CD4-positive, alpha-beta T cell treated with Interleukin-4 for 4 hours (primary cell): ENCODE measurements at places on chromosomes 7 and 10.

DNA sequence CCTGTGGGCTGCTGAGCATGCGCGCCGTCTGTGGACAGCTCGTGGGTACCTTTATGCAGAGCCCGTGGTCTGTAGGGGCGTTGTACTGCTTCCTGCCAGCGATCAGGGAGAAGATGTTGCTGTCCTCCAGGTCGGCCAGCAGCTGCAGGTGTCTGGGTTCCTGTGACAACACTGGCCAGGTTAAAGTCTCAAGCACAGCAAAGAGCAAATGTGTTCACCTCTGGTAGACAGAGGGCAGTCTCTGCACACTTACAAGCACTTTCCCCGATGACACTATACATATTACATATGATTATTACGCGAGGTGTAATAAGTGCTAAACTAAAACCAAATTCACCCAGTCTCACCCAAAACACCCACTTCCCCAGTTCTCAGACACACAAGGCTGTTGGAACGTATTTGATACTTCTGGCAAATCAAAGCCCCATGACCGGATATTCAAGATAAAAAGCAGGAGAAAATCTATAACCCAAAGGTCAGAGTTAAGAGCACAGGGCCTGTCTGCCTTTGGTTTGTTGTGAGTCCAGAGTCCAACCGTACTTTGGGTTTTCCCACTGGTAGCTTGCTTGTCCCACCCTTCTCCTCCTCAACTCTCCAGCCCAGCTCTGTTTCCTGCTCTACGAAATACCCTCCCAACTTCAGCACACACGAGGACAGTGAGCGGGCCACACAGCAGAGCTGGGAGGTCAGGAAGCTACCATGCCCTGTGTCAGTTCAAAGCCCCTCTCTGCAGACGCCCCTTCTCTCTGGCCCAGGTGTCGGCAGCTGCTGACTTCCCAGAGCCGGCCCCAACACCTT is 49.7 kb upstream of the DDC start:
- peak; percentile 24 for DNase-seq

DNA sequence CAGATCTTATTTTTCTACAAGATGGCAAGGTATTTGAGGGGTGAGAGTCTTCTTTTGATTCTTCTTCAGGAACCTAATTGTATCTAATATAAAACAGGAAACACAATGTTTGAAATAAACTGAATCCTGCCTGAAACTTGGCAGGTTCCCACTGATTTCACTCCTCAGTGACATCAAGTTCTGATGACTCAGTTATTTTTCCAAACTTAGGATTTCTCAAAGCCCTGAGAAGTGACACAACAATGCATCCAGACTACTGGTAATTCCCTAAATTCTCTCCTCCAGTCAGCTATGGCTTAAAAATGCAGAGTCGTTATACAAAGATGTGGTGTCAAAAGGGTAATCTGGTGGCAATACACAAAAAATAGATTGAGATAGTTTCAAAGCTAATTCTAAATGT is 80.9 kb downstream of the ABLIM1 start:
- DNase-seq, result no peak

DNA sequence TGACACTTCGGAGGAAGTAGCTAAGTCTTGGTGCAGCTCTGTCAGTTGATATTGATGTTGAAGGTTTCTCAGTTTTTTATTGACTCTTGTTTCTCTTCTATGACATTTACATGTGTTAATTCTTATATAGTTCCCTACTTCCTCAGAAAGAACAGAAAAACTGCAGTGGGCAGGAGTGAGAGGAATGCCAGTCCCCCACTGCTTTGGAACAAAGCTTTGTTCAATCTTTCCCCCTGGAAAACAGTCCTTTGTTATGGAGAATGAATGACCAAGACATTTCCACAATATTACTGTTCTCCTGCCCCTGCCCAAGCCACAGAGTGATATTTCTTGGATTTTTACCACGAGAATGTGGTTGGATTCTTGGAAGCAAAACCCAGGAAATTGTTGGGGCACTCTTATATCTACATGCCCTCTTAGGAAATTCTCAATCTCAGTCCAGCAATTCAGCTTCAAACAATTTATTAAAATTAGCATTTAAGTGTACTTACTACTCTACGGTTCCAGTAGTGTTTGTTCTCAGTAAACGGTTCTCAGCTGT is 258.0 kb upstream of the KCND2 start:
- DNase-seq, result no peak

DNA sequence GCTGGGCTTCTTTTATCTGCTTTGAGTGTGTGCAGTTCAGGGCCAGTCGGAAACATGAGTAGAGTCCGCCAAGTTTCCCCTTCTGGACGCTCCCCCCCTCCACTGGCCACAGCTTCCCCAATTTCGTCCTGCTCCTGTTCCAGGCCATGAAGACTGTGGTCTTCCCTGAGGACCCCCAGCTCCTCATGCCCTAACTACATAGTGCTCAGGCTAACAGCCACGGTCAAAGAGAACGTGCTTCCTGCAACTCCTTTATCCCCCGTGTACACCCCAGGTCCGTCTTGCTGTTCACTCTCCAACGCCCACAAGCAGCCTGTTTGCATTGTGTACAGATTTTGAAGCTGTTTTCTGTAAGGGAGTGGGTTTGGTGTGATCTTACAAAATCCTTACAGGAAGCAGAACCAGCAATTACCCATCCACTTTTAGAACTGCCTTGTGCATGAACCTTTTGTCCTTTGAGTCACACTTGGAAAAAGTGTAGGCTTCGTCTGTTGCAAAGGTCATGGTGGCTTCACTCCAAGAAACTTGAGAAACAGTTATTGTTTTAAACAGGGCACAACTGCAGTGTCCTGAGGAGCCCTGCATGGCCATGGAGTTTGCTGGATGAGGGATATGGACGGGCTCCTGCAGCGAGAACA is 77.0 kb upstream of the FAM20C start:
- DNase-seq, result no peak

GRCh38 chr7:20797042-20797461 is 10.4 kb upstream of the SP8 start:
- DNase-seq, result no peak

DNA sequence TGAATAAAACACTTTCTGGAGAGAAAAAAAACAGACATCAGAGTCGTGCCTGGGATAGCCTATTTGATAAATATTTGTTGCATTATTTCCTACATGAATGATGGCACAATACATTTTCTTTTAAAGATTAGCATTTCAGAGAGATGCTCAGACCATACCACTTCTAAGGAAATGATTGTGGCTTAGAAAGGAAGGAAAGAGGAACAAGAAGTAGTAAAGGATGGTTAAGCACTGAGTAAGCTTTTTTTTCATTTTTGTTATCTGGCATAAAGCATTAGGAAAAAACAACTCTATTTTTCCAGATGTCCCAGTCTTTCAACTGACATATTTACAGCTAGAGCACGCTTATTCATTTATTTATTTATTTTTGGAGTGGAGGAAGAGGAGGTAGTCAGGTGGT is 258.8 kb upstream of the TEX47 start:
- no peak for DNase-seq

DNA sequence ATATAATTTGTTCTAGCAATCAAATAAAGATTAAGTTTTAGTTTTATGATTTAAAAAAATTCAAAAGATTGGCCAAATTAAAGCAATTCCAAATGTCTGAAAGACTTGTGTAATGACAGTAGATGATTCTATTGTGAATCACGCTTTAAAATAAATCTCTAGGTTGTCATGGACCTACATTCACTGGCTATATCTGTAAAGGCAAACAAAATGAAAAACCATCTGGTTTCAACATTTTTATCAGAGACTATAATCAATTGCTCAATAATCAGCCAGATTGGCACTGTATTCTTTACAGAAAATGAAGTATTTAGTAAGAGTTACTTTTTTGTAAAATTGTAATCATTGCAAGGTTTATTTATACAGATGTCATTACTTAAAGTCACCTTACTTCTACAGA is 60.7 kb downstream of the DGKB start:
- DNase-seq, result no peak

DNA sequence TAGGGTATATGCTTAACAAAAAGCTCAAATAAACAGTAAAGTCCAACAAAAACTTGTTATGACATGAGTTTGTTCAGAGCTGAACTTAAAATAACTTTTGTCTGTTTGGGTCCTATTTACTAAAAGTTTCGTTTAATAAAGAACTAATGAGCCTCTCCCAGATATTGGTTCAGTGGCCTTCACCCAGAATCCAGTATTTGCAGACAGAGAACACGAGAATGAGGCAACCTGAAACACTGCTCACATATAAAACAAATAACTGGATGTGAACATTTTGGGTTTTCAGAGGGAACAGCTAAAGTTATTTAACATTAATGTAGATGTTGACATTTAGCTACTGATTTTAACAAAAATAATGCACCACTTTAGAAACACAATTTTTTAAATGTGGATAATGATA is 98.3 kb downstream of the RNF133 start:
- no peak for DNase-seq

DNA sequence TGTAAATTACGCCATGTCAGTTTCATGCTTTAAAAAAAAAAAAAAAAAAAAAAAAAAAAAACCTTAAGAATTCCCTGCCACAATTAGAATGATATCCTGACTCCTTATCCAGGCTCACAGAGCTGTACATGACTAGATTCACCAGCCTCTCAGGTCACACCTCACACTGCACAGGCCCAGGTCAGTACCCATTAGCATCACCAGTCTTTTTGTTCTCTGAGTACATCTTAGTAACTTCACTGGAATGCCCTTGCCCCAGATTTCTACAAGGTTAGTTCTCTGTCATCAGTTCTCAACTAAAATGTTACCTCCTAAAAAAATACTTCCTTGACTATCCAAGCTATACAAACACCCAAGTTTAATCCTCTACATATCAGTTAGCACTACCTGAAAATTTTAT is 211.0 kb downstream of the LRRN3 start:
- DNase-seq, result no peak

DNA sequence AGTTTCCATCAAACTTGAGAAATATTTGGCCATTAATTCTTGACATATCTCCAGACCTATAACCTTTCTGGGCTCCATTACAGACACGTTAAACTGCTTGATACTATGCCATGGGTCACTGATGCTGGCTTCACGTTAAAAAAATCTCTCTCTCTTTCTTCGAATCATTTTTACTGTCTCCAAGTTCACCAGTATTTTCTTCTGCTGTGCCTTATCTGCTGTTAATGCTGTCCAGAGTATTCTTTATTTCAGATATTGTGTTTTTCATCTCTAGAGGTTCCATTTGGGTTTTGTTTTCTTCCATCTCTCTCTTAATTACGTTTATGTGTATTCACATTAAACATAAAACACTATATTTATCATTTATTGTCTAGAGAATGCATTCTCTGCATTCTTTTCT is 12.8 kb upstream of the PRPF18 start:
- DNase-seq, result no peak

DNA sequence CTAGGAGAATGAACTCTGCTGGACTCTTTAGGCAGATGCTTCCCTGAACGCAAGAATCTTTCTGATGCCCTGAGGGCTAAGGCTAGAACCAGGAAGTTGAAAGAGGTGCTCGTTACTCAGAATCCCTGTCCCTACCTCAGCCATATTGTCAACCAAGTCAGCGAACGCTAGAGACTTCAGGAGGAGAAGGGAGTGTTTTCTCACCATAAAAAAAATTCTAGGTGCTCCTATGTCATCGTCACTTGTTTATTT is 359.4 kb downstream of the PRPF18 start:
- DNase-seq, result no peak

DNA sequence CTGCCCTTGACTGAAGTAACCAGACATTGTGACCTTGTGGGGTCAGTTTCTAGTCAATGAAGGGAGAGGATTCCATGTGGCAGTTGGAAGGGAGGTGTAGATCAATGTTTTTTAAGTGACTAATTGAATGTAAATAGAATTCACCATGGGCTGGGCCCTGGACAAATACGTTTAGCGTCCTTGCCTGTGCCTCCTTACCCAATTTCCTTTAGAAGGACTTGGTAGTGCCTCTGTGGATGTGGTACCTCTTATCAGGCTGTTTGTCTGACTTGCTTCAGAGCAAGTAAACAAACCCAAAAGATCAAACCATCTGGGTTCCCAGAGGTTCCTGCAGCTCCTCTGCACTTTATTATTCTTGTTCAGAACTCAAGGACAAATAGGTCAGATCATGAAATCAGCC is 4.3 kb upstream of the KAT6B start:
- DNase-seq, result no peak

DNA sequence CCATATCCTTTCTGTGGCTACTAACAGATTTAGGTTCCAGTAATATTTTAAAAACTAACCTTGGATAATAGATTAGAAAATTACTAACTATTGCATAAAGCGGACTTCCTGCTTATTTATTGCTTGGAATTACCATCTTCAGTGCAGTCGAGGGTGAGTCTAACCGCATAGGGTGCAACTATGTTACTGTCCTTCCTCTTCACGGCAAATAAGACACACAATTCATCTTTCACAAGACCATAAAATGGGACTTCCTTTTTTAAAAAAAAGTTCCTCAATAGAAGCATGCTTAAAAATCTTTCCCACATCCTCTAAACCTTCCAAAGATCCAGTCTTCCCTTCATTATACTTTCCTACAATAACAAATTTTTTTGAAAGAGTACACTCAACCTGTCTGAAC is 2.1 kb downstream of the SLC25A40 start:
- peak; percentile 19 for DNase-seq

DNA sequence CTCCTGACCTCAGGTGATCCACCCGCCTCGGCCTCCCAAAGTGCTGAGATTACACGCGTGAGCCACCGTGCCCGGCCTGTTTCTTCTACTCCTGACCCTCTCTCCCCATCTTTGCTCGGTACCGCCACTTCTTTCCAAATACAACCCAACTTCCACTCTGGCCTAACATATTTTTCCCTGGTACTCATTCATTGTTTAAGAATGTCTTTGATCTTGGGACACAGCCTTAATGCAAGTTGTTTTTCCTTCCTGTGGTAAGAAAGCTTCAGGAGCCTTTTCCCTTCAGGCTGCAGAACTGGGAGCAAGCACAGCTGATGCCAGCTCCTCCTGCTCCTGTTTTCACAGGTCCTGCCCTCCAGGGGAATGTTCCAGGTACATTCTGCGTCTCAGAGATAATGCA is 13.7 kb downstream of the CALML3 start:
- no peak for DNase-seq

GRCh38 chr10:102375250-102375649 is 20.3 kb upstream of the NFKB2 start:
- DNase-seq, result no peak

DNA sequence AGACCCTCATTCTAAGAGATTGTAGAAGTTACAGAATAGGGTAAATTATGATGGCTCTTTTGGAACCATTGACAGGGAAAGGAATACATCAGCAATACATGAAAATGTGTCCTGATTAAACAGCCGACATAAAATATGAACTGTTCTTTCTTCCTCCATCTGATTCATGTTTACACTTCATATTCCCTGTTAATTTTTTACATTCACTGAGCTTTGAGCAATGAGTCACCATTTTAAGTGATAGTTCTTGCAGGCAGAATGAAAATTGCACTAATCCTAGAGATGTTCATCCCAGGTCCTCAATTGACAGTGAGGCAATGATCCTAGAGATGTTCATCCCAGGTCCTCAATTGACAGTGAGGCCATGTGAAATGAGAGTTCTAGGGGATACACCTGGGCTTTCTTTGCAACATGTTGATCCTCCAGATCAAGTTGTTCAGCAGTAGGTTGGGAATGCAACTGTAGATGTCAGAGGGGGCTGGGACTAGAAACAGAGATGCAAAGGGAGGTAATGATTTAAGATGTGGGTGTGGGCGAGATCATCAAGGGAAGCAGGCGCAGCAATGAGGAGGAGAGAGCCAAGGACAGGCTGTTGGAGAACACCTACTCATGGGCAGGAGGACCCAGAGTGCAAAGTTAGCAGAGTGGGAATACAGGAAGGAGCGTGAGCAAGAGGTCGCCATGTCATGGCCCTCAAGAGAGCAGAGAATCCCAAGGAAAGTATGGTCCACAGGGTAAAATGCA is 138.7 kb downstream of the ZNF365 start:
- no peak for DNase-seq
